T-helper 22 cell (primary cell): ENCODE measurements at places on chromosomes 7 and 10.

DNA sequence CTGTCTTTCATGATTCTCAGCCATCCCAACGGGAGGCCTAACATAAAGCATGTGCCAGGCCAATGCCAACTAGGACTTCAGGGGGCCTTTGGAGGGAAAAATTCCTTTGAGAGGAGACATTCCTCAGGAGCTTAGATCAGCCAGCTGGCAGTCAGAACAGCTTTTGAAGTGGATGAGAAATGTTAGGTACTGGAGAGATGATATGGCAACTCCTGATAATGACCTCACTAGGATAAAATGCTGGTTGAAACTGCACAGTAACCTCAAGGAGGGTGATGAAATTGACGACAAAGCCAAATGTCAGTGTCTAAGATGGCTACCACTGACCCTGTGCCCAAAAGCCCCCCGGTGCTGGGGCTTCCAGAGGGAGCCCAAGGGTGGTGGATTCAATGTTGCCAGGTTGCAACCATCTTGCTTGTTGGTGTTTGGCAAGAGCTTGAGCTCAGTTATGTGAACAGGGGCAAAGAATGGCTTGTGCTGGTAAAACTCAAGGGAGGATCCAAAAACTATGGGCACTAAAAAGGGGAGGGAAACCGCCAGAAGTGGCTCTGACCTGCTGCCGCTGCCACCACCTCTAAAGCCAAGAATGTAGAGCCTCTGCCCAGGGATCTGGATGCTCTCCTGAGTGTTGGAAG lies 121.2 kb downstream of the UBE2H start:
- DNase-seq, result no peak

- no peak for DNase-seq
Measured at GRCh38 chr7:52719677-52720076, 315.8 kb upstream of the POM121L12 start.

DNA sequence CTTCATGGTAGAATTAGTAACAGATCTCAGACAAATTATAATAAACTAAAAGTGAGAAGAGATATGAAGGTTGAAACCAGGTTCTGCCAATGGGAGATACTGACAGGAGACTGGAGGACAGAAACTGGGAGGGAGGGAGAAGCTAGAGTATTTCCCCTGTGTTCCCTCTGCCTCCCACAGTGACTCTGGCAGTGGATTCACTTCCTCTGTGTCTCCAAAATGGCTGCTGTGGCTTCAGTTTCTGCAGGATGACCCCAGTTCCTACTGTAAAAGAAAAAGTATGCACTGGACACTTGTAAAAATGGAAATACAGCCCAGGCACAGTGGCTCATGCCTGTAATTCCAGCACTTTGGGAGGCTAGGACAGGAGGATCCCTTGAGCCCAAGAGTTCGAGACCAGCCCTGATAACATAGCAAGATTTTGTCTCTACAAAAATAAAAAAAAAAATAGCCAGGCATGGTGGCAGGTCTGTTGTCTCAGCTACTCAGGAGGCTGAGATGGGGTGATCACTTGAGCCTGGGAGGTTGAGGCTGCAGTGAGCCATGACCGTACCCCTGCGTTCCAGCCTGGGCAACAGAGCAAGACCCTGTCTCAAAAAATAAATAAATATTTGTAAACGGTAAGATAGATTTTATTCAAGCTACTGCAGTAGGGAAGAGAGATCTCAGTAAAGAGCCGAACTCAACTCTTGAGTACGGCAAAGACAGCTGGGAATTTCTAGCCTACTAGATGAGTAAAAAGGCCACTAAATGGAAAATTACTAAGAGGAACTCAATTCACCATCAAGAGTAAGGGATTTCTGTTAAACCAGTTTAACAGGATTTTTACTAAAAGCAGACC lies 156.6 kb upstream of the TRIM24 start:
- no peak for DNase-seq

DNA sequence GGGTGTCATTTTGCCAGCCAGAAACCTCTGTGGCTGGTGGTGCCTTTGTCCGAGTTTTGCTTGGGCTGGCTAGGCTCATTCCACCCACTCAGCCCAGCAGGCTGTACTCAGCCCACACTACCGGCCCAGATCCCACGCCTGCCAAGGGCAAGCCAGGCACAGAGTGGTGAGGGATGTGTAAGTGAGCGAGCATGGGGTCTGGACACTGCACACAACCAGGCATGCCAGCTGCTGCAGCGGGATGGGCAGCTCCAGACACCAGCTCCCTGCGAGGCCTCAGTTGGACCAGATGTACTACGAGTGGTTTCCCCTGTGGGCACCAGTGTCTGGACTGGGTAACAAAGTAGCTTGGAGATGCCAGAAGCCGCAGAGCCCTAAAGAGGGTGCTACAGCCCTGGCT lies 134.2 kb upstream of the C7orf33 start:
- DNase-seq, result no peak

DNA sequence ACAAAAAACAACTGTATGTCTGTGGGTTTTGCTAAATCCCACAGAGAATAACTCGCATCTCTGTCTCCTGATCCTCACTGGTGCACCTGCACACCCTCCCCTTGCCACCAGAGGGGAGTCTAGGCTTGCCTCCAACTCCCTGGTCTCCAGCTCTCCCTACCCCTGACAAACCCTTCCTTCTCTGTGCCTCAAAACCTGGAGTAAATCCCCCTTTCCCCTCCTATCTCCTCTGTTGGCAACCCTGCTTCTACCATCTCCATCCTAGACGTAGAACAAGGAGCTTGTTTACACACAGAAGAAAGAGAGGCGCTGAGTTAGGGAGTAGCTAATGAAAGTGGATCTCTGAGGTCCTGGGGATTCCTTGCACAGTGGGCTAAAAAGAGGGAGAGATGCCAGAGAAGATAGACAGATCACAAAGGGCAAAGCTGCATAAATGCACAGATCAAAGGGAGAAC lies 6.0 kb downstream of the MBLAC1 start:
- peak; percentile 22 for DNase-seq
